ENCODE measurements at places on chromosomes 13 and 19.
A peak's percentile ranks its signal among the peaks of the same experiment; 100 is the strongest.

GRCh38 chr19:3188627-3189596, 3.2 kb downstream of the NCLN start:
- DNase-seq = no peak

GRCh38 chr13:114324334-114324733, 10.0 kb downstream of the CHAMP1 start:
- DNase-seq = no peak

DNA sequence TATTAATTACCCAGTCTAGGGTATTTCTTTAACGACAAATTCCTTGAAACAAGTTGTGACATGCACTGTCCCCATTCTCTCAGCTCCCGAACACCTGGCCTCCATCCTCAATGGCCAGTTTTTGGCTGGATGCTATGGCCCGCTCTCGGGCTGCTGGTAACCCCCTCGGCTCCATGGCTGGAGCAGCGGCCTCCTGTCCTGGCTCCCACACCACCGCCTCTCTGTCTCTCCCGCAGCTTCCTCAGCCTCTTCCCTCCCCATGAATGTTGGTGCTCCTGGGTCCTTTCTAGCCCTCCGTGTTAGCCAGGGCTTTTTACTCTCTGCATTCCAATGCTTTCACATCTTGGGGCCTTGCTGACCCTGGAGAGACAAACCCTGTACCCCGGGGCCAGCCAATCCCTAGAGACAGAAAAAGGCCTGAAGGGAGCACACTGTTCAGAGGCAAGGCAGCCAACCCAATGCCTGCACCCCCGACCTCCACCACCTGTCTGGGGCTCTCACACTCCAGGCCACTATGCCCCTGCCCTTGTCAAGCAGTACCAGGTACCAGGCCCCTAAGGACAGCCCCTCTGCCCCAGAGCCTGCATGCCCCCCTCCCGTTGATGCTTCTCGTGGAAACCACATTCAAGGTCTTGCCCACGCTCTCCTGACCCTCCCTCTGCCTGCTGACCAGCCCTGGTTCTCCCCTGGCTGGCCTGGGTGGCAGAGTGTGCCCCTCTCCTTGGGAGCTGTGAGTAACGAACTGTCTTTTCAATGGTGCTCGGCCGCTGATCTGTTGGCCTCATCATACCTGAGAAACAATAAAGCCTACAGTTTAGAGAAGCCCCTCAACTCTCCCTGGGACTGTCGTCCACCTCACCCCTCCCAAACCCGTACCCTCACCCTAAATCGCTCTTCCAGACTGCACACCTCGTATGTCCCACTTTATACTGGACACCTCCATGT, 86.9 kb upstream of the GPR183 start:
- no peak for DNase-seq

DNA sequence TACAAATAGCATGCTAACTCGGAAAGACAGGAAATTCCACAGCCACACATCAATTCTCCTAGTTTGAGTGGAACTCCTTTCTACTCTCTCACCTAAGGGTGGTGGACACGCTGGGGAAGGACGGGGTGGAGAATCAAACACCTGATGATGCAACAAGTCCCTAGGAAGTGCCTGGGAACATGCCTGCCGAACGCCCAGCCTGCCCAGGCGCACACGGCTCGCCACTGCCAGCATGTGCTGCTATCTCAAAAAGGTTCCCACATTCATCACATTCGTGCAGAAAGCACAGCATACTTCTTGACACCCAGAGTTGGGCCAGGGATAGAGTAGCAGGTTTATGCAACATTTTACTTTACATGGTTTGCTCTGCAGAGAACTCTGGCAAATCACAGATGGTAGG, 164.6 kb downstream of the ABCC4 start:
- no peak for DNase-seq

GRCh38 chr13:78524936-78525335, 78.4 kb downstream of the POU4F1 start:
- no peak for DNase-seq

DNA sequence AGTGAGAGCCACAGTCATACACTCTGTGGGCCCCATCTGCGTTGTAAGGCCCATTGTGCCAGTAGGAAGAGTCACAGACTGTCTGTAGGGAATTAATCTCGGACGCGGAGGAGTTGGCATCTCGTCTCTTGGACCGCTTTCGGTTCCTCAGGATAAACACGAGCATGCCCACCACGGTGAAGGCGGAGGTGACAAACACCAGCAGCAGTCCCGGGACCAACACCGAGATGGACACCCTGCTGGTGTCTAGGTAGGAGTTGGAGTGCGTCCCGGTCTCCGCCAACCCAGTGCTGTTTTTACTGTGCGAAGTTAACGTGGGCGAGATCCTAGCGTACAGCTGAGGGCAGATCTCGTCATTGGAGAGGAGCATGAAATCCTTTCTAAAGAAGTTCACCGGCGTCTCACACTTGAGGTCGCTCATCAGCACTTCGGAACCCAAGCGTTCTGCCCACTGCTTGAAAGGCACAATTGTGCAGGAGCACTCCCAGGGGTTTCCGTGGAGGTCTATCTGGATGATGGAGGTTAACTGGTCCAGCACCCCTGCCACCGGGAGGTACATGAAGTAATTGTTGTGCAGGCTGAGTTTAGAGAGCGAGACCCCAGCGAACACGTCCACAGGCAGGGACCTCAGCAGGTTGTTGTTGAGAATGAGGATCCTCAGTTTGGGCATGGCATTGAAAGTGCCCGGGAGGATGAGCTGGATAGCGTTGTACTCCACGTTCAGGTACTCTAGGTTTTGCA, 2.7 kb downstream of the SLITRK1 start:
- DNase-seq = no peak

DNA sequence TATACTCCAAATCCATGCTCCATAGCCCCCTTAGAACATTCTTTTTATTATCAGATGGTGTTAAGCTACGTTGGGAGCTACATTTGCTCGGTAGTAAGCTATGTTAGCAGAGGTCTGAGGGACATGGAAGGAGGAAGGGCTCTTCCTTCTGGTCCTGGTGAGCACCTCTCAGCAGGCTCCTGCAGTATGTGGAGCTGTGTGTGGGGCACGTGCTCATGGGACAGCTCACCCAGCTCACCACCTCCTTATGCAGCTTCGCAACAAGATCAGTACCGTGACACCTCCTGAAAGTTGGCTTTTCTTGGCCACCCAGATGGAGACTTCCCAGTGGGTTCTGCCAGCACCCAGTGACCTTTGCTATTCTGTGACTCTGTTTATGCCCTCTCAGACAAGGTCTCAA, 400.5 kb upstream of the SLC10A2 start:
- no peak for DNase-seq

DNA sequence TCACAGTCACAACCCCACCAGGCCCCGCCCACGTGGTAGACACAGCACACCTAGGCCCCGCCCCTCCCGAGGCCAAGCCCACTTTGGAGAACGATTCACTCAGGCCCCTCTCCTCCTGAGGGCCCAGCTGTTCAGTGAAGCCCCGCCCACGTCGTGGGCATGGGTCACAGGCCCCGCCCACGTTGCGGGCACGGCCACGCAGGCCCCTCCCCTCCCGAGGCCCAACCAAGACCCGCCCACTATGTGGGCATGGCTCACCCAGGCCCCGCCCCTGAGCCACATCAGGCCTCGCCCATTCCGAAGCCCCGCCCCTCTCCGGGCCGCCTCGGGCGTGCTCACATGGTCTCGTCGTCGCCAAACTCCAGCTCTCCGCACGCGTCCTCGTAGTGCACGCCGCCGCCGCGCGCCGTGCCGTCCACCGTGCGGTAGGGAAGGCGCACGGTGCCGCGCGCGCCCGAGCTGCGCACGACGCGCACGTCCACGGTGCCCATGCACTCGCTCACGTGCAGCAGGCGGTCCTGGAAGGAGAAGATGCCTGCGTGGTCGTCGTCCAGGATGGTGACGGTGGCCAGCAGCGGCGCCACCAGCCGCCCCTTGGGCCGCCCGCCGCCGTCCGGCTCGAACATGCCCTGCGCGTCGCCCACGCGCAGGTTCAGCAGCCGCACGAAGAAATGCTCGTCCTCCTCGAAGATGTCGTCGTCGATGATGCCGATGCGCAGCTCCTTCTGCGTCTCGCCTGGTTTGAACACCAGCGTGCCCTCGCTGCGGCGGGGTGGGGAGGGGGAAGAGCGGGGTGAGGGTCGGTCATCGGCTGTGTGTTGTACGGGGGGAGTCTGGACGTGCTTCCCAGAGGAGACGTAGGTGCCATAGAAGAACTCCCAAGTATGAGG, 24.0 kb downstream of the SLC8A2 start:
- peak; percentile 77 for DNase-seq

- DNase-seq = no peak
Measured at GRCh38 chr13:23856008-23856750, 33.0 kb downstream of the MIPEP start.

GRCh38 chr13:113527272-113527958, 36.9 kb upstream of the DCUN1D2 start:
- no peak for DNase-seq

- DNase-seq = no peak
Measured at GRCh38 chr13:53249236-53249635, 220.6 kb downstream of the OLFM4 start.
